ENCODE measurements at places on chromosomes 13 and 19.

DNA sequence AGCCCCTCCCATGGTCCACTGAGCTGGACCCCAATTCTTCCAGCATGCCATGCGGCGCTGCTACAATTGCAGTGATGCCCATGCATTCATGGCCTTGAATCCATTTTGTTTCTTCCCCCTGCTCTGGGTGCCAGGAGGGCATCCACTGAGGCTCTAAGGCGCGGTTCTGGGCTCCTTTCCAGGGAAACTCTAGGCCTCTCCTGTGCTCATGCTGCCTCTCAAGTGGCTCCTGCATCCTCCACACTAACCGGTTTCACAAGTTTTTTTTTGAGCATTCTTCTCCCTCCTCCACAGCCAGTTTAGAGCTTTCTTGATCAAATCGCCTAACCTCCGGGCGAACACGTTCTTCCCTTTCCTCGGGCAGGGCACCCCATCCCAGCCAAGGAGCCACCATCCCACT, 69.1 kb upstream of the FLT1 start:
- no peak for DNase-seq

- no peak for DNase-seq
Observed at GRCh38 chr13:34223984-34224383, 406.0 kb downstream of the RFC3 start.

GRCh38 chr13:112846411-112847115, 122.5 kb upstream of the MCF2L start:
- no peak for DNase-seq

GRCh38 chr13:27242702-27243101, 8.7 kb upstream of the RPL21 start:
- DNase-seq = no peak

DNA sequence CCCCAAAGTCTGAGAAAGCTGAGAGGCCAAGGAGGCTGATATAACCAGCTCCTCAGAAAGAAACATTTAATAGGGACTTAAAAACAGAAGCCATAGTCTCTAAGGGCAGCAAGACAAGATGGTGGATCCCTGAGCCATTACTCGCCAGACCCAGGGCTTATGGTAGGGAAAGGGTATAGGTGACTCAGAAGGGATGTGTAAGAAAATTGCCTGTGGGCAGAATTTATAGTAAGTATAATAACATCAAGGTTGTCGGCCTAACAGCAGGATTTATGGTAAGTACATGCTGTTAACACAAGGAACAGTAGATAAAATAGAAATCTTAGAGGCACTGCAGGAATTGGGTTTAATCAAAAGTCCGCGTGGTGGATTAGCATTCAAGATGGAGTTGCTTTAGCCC, 14.7 kb downstream of the KBTBD6 start:
- DNase-seq = no peak

DNA sequence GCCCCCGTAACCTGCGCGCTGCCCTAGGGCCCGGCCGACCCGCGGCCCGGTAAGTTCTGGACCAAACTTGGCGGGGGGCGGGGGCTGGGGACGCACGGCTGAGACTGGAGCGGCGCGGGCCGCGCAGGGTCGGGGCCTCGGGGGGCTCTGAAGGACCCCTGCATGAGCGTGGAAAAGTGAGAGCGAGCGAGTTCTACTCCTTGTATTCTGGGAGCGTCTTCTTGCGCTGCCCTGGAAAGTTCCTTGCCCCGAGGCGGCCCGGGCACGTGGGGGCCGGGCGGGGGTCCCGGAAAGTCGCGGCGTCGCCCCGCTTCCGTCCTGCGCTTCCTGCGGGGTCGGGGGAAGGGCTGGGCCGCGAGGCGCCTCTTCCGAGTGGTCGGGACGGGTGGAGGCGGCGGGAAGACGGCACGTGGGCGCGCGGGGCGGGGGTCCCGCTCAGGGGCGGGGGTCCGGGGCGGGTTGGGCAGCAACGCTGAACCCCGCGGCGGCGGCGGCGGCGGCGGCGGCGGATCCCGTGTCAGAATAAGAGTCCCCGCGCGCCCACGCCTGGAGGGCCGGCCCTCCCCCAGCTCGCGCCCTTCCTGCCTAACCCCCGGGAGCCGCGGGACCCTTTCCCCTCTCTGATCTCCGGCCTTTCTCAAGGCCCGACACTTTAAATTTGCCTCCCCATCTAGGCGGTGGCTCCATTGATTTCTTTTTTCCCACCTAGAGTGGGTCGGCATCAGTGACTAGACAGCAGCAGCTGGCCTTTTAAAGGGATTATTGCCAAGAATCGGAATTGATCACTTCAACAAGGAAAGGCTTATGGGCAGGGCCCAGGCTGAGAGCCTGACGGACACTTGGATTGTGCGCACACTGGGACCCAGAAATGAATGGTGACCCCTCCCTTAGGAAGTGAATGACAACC, 749 bp downstream of the GATAD2A start:
- DNase-seq = peak; percentile 55

GRCh38 chr13:73089213-73089612, 30.4 kb downstream of the KLF5 start:
- no peak for DNase-seq

DNA sequence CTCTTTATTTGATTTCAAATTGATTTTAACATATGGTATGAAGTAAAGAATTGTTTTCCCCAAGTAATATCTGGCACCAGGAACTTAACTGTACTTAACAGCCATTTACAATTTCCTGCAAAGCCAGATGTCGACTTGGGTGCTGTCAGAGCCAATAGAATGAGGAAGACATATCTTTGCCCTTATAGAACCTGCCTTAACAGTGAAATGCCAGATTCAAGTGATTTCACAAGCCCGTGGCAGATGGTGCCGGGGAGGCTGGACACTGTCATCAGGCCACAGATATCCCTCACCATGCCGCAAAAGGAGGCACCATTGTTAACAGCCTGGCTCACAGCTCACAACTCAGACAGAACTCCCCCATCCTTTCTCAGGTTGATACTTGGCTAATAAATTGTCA, 48.7 kb downstream of the ESD start:
- DNase-seq = peak; percentile 44

GRCh38 chr13:39100996-39101738, 62.9 kb downstream of the NHLRC3 start:
- peak; percentile 20 for DNase-seq

GRCh38 chr13:31923134-31923763, 108.3 kb upstream of the FRY start:
- DNase-seq = peak; percentile 24

- DNase-seq = no peak
Observed at GRCh38 chr13:27289011-27289665, 18.5 kb downstream of the RASL11A start.

DNA sequence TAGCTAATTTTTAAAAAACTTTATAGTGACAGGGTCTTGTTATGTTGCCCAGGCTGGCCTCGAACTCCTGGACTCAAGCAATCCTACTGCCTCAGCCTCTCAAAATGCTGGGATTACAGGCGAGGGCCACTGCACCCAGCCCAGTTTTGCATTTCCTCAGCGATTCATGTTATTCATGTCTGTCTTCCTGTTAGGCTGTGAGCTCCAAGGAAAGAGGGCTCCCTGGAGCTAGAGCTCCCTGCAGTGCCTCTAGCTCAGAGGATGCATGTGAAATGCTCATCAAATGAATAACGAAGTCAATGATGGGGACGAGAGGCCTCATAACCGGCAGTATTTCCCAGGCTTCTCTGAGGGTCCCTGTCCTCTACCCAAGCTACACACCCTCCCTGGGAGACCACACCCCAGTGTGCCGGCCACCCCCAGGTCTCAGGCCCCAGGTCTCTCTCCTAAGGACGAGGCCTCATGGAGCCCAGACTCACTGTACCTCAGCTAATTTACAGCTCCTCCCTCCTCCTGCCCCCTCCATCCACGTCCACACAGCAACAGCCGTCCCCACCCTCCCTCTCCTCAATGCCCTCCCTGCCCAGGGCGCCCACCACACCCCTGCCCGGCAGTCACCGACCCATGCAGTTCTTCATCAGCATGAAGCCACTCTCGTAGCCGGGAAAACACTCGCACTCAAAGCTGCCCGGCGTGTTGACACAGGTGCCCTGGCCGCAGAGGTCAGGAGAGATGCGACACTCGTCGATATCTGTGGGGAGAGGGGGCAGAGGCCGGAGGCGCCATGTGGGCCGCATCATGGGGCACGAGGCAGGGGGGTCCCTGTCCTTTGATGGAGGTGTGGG, 28.5 kb downstream of the FBN3 start:
- no peak for DNase-seq

GRCh38 chr19:11159598-11160439, 4.2 kb upstream of the SPC24 start:
- no peak for DNase-seq

GRCh38 chr13:69280399-69280798, 827.2 kb upstream of the ATXN8OS start:
- no peak for DNase-seq

DNA sequence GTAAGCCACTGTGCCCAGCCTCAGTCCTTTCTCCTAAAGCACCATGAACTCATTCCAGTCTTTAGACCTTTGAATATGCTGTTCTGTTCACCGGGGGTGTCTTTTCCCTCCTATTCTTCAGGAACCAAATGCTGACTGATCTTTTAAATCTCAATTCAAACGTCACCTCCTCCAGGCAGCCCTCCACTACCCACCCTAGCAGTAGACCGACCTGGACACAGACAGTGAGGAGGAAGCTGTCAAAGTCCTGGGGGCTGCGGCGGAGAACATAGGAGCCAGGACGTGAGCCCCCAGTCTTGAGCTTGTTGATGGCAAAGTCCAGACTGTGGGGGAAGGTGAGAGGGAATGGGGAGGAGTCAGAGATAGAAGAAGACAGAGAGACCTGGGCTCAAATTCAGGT, 7.8 kb downstream of the JAK3 start:
- DNase-seq = no peak
